ENCODE measurements at places on chromosomes 5 and 9. TPM values are rescaled to one million over a fixed set of nuclear protein-coding genes. Genes with fewer than 3 reads are reported as not detected.

Gene TBC1D9B
- 135 TPM for total RNA-seq

DNA sequence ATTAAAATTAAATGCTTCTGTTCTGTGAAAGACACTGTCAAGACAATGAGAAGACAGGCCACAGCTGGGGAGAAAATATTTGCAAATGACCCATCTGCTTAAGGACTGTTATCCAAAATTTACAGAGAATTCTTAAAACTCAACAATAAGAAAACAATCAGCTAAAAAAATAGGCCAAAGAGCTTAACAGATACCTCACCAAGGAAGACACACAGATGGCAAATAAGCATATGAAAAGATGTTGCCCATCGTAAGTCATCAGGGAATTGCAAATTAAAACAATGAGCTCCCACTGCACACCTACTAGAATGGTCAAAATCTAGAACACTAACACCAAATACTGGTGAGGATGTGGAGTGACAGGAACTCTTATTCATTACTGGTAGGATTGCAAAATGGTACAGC is 10.3 kb downstream of the WNK2 start:
- no peak for DNase-seq

- DNase-seq: no peak
Observed at GRCh38 chr9:24459953-24460352, 85.7 kb downstream of the IZUMO3 start.

DNA sequence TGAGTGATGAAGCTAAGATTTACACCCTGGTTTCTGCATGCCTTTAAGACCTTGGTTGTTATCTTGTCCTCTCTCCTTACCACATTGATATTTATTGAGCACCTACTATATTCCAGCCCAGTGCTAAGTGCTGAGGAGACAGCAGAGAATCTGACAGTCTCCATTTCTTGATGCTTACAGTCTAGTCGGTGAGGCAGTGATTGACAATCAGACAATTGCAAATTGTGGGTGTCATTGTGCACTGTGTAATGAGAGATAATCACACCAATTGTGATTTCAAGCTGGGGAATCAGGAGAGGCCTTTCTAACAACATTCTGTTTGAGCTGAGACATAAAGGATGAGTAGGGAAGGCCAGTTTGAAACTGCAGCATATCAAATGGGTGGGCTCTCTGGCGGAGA is 41.7 kb upstream of the PPARGC1B start:
- no peak for DNase-seq

Data from osteocyte (in vitro differentiated cells).